ENCODE measurements at places on chromosomes 16 and 17. TPM values are rescaled to one million over a fixed set of nuclear protein-coding genes. Genes with fewer than 3 reads are reported as not detected.
A peak's percentile ranks its signal among the peaks of the same experiment; 100 is the strongest.

Gene ASPHD1
- total RNA-seq: not detected

Gene NPIPA7
- 7.9 TPM for total RNA-seq

Gene GCGR
- total RNA-seq: not detected

Gene LRRC75A
- 3.6 TPM for total RNA-seq

Gene MAP1LC3B
- 40.2 TPM for total RNA-seq

Gene RGS11
- not detected for total RNA-seq

Gene CSH1
- not detected for total RNA-seq

Gene FBXO39
- 1.5 TPM for total RNA-seq

Gene EIF1
- total RNA-seq: 670 TPM

DNA sequence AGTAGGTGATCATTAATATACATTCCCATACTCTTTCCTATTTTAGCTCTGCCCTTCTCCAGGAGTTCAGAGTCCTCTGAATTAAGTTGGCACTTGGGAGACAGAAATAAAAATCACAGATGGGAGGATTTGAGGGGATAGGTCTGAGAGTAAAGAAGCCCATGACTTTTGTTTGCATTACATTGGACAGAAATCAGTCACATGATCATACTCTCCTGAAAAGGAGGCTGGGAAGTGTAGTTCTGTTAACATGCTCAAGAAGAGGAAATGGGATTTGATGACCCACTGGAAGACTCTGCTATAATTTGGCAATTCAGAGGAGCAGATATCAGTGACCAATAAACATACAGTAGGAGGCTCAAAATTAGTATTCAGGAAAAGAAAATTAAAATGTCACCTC, 674.9 kb upstream of the C16orf82 start:
- H3K4me3 ChIP-seq: no peak overlapping the region
- no peaks in the 10 kb centered on the region for H3K36me3 ChIP-seq
- DNase-seq: no peak
- no peak overlapping the region for H3K27ac ChIP-seq

DNA sequence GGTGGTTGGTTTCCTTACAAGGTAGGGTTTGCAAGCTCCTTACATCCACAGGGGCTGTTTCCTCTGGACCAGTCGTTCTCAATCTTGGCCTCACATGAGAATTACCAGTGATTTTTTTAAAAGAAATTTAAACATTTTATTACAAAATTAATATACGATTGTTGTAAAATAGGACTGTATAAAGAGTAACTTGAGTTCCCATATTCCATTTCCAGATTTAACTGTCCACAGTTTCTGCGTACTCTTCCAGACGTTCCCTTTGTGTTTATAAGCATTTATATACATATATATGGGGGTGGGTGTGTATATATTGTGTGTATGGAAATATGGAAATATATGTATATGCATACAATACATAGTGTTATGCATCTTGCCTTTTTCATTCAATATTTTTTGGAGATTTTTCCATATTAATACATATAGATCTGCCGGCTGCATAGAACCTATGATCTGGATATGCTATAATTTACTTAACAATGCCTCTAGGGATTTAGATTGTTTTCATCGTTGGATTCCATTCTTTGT, 31.5 kb downstream of the HLF start:
- peaks cover 21% of the 10 kb centered on the region for H3K27me3 ChIP-seq
- no peak overlapping the region for H3K27ac ChIP-seq
- DNase-seq: no peak

GRCh38 chr16:69108064-69108904, 2.8 kb downstream of the HAS3 start:
- no peak overlapping the region for H3K27ac ChIP-seq
- peaks cover 3% of the 10 kb centered on the region for H3K36me3 ChIP-seq
- peaks cover 29% of the 10 kb centered on the region for H3K27me3 ChIP-seq
- no peak overlapping the region for H3K4me3 ChIP-seq
- H3K4me1 ChIP-seq: peaks cover 20% of the 10 kb centered on the region
- no peak for DNase-seq

GRCh38 chr16:56068314-56068713, 123.0 kb upstream of the GNAO1 start:
- H3K4me3 ChIP-seq: no peak overlapping the region
- DNase-seq: no peak
- H3K27me3 ChIP-seq: peaks cover 7% of the 10 kb centered on the region
- H3K27ac ChIP-seq: no peak overlapping the region

DNA sequence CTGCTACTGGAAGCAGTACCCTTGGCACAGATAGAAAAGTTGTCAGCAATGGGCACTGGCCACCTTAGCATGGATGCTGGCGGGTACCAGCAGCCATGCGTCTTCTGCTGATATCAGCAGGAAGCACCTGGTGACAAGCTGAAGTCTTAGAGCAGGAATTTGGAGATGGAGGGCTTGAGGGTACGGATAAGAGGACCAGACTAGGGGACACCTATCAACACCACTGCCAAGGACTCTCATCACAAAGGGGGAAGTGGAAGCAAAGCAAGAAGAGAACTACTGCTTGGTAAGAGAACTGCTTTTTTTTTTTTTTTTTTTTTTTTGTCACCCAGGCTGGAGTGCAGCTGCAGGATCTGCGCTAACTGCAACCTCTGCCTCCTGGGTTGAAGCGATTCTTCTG, 35.4 kb upstream of the LYRM9 start:
- H3K27me3 ChIP-seq: peaks cover 13% of the 10 kb centered on the region
- no peaks in the 10 kb centered on the region for H3K36me3 ChIP-seq
- H3K4me1 ChIP-seq: no peaks in the 10 kb centered on the region
- no peak for DNase-seq

DNA sequence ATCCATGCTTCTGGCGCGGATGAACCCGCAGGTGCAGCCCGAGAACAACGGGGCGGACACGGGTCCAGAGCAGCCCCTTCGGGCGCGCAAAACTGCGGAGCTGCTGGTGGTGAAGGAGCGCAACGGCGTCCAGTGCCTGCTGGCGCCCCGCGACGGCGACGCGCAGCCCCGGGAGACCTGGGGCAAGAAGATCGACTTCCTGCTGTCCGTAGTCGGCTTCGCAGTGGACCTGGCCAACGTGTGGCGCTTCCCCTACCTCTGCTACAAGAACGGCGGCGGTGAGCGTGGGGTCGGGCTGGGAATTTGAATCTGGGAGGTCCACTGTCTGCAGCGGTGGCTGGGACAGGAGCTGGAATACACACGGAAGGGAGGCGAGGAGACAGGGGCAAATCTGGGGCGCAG, 904 bp downstream of the SLC6A2 start:
- H3K36me3 ChIP-seq: no peaks in the 10 kb centered on the region
- no peak overlapping the region for H3K27ac ChIP-seq
- DNase-seq: no peak

GRCh38 chr17:80474231-80474960, 2.0 kb downstream of the NPTX1 start:
- peak; percentile 40 for DNase-seq
- H3K27ac ChIP-seq: no peak overlapping the region
- peaks cover 5% of the 10 kb centered on the region for H3K36me3 ChIP-seq

DNA sequence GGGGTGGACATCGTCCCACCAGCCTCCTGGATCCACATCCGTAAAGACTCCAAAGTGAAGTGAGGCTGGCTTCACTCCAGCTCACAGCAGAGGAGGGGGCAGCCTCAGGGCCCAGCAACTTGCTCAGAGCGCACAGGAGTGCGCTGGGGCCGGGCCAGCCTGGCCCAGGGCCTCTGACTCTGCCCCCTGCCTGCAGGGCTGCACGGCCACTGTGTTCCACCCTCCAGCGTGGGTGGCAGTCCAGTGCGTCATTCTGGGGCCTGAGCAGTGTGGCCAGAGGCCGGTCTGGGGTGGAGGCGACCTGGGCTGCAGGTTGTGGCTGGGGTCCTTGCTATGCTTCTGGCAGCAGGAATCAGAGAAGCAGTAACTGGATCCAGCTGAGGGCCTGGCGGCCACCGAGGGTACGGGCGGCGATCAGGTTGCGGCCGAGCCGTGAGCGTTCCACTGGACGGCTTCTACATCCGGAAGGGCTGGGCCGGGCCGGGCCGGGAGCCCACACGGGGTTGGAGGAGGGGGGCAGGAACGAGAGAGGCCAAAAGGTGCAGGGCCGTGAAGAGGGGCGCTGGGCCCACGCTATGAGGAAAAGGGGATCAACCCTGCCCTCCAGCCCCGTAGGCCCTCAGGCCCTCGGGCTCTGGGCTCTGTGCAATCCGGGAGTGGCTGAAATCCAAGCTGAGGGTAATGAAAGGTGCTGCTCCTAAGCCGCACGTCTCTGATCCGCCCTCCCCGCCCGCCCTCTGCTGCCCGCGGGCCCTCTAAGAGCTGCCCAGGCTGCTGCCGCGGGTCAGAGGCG, at the start of gene FSCN2:
Gene FSCN2, plus strand, starts transcription at position 787 of the 793 bp plus-strand sequence. CDS start 155 bp downstream, outside the sequence.
- DNase-seq: no peak
- peaks cover under 1% of the 10 kb centered on the region for H3K27me3 ChIP-seq
- no peaks in the 10 kb centered on the region for H3K4me1 ChIP-seq
- H3K36me3 ChIP-seq: no peaks in the 10 kb centered on the region
- H3K27ac ChIP-seq: no peak within 1 kb of the TSS

GRCh38 chr16:1430759-1431496, at the start of gene PERCC1:
Gene PERCC1, plus strand, starts transcription at chr16:1431078. Its CDS starts 1,516 bp downstream, at chr16:1432594.
- peaks cover 3% of the 10 kb centered on the region for H3K4me1 ChIP-seq
- no peak for DNase-seq
- H3K4me3 ChIP-seq: peak within 1 kb of the TSS; percentile 31

- no peaks in the 10 kb centered on the region for H3K36me3 ChIP-seq
- H3K4me1 ChIP-seq: no peaks in the 10 kb centered on the region
- H3K27ac ChIP-seq: no peak overlapping the region
Observed at GRCh38 chr16:87423429-87423828, 31.3 kb downstream of the MAP1LC3B start.

- H3K27ac ChIP-seq: peak overlapping the region; percentile 86
- H3K36me3 ChIP-seq: peaks cover 62% of the 10 kb centered on the region
- H3K4me1 ChIP-seq: peaks cover 39% of the 10 kb centered on the region
Observed at GRCh38 chr17:75242461-75243042, 18.9 kb downstream of the GGA3 start.

DNA sequence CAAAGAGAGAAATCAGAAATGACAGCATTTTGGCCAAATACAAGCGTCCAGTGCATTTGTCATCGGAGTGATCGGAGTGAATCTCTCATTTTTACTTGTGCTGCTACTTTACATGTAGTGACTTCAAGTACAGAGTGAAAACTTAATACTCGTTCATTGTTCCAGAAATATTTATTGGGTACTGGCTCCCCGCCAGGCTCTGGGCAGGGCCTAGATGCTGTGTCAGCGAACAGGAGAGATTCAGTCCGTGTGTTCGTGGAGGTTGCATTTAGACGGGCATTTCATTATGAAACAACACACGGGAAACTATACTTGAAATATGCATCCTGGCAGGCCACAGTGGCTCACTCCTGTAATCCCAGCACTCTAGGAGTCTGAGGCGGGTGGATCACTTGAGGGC, 727.2 kb upstream of the RBFOX1 start:
- no peaks in the 10 kb centered on the region for H3K36me3 ChIP-seq
- H3K27me3 ChIP-seq: no peaks in the 10 kb centered on the region
- no peaks in the 10 kb centered on the region for H3K4me1 ChIP-seq
- no peak overlapping the region for H3K27ac ChIP-seq
- DNase-seq: no peak

DNA sequence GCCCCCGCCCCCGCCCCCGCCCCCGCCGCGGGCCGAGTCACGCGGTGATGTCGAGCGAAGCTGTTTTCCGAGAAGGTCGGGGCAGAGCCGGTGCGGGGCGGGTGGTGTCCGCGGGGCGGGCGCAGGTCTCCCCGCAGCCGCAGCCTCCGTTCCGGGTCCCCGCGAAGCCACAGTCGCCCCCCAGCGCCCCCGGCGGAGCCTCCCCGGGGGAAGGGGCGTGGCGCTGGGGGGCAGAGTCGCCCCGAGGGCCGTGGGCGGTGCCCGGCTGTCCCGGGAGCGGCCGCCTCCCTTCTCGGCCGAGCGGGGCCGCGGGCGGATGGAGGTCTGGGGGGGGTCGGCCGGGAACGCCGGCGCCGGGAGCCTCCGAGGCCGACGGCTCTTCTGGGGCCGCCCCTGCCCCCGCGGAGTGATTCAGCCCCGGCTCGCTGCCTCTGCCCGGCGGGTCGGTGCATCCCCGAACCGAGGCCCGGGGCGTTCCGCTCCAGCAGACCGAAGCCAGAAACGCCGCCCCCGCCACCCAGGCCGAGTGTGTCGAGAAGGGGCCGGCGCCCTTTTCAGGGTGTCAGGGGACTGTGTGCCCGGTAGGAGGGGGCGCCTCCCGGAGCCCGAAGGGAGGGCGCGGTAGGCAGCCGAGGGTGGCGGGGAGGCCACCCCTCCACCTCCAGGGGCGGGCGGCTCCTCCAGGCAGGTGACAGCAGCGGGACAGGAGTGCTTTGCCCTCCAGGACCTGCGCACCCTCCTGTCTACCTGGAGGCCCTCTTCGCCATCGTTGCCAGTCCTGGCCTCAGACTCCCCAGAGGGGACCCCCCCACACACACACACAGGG, 1.7 kb downstream of the METRNL start:
- peaks cover 38% of the 10 kb centered on the region for H3K4me1 ChIP-seq
- H3K36me3 ChIP-seq: peaks cover 12% of the 10 kb centered on the region
- peak; percentile 35 for DNase-seq
- H3K4me3 ChIP-seq: peak overlapping the region; percentile 55

DNA sequence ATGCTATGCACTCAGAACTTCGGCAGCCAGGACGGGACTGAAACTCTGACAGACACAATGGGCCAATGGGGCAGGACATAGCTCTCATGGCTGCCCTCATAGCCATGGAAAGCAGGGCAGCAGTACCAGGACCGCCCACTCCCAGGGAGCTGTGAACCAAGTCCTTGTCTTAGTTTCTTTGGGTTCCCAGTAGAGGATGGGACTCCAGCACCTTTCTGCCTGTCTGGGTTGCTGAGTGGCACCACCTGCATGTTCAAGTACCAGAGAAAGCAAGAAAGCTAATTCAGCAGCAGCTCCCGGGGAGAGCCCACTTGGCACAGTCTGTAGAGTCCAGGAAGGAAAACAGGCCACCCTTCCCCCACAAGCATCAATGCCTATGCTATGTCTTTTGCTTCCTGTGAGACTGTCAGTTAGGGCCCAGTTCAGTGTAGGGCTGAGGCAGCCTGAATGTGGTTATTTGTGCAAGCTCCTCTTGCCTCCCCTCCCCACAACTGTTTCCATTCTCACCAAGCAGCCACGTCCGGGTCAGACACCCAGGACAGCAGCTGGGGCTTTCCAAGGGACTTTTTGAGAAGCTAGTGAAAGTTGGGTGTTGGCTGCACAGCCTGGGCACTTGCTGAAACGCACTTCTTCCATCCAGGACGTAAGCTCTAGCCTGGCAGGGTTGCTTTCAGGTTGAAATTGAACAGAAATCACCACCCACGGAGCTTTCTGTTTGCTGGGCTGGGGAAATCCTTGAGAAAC, 7.8 kb downstream of the SUPT4H1 start:
- peaks cover 97% of the 10 kb centered on the region for H3K36me3 ChIP-seq
- DNase-seq: peak; percentile 91
- peak overlapping the region; percentile 99 for H3K4me3 ChIP-seq
- peaks cover 82% of the 10 kb centered on the region for H3K4me1 ChIP-seq
